ENCODE measurements at places on chromosomes 7 and 10.

DNA sequence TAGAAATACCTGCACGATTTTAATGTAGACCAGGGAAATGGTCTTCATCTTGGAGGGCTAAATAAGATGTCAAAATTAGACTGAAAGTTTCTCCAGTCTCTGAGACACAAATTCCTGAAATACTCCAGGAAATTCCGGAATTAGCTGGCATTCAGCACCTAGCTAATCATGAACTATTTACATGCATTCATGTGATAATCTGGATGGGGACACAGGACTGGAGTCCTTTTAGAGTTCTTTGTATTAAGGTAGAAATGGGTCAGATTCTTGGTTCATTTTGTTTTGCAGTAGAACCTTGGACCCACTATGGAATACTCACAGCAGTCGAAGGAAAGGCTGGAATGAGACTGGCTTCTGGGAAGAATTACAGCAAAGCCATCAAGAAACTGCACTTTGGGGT lies 65.3 kb upstream of the MDFIC start:
- no peak for DNase-seq

DNA sequence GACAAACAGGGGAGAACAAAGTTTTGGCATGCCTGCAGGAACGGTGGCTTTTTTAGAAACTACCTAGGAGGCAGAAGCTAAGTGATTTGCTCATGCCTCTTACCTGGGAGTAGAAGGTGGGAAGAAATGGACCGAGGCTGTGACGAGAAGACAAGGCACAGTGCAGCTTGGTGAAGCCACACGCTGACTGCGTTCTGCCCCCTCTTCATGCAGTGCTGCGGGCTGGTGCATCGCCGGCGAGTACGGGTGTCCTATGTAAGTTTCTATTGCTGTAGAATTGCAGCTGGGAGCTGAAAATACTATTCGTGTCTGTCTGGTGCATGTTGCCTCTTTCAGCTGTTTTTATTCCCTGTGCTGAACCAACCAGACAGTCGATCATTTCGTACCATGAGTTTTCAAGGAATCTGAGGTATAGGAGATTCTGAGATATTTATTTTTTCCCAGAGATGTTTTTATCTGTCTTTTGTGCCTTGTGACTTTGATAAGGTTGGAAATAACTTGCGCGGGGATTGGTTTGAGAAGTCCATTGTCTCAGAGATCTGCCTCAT lies 120.9 kb downstream of the CACNB2 start:
- DNase-seq = peak; percentile 5

- DNase-seq = no peak
Measured at GRCh38 chr7:31100445-31100844, 48.3 kb downstream of the ADCYAP1R1 start.

DNA sequence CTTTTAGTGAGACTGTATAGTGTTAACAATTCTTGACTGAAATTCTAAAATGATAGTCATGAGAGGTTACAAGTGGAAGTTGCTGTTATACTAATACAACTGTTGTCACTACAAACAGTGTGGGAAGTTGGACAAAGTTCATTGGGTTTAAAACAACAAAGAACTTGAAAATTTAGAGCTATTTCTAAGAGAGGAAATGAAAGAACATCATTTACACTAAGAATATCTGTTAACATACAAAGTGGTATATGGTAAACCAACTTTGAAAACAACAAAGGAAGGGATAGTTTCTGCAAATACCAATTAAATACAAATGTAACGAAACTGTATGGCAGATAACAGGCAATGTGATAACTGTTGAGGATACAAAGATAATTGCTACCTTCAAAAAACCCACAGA lies 11.6 kb downstream of the MTPN start:
- no peak for DNase-seq

GRCh38 chr10:20634839-20635238 lies 262.3 kb downstream of the NEBL start:
- no peak for DNase-seq

DNA sequence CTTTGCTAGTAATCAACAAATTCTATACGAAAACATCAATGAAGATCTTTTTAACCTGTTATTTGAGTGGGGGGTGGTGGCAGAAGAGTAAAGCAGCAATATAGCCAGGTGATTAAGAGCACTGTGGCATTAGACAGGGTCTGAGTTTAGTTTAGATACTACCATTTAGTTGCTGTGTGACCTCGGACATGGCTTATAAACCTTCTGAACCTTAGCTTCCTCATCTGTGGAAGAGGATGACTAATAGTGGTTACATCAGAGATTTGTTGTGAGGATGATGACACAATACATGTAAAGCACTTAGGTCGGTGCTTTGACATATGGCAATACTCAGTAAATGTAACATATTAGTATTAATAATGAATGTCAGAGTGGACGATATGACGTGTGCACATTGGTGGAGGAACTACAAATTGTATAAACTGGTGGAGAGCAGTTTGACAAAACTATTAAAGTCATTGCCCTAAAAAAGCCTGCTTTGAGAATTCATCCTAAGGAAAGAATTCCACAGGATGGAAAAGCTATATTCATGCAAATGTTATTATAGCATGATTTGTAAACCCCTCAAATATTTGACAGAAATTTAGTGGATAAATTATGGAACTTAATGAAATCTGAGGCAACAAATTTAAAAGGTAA lies 24.3 kb downstream of the SPAG6 start:
- DNase-seq = no peak

GRCh38 chr7:137895301-137896221 lies 48.8 kb upstream of the DGKI start:
- no peak for DNase-seq

DNA sequence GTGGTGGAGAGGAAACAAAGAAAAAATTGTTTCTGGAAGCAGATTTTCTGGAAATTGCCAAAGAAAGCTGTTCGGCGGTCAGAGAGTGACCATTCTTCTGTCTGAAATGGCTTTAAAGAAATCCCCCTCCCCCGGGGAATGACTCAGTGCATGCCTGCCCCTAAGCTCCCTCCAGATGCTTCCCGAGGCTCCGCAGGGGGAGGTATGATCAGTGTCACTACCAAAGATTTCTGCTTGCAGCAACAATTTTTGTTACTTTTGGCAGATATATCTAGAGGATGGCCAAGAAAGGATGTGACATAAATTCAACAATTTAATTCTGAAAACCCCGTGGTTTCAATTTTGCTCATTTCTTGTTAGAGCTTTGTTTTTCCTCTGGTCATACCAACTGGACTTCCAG lies 163.9 kb downstream of the JCAD start:
- peak; percentile 71 for DNase-seq

GRCh38 chr10:78933828-78934531 lies 134.8 kb upstream of the ZMIZ1 start:
- DNase-seq = no peak
